ENCODE measurements at places on chromosomes 2 and 18.

DNA sequence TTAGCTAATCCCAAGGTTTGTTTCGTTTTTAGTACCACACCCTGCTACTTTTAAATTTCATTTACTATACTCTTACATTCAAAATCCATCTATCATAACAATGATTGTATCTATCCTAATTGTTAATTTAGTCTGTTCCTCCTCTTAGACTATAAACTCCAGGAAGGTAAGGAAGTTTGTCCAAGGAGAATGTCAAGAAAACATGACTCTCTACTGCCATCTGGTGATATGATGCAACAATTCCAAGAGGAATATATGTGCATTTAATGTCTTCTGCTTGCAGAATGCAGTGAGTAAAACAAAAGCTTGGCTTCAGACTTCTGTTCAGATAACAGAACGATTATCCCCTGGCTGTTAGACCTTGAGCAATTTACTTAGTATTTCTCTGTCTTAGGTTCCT lies 1267.1 kb downstream of the LRP1B start:
- no peak for DNase-seq

DNA sequence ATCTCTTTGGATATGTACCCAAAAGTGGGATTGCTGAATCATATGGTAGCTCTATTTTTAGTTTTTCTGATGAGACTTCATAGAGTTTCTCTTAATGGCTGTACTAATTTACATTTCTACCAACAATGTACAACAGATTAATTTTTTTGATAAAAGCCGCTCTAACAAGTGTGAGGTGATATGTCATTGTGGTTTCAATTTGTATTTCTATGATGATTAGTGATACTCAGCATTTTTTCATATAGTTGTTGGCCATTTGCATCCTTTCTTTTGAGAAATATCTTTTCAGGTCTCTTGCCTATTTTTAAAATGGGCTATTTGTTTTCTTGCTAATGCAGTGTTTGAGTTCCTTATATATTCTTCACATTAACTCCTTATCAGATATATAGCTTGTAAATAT lies 4.3 kb downstream of the IL18RAP start:
- DNase-seq = no peak

DNA sequence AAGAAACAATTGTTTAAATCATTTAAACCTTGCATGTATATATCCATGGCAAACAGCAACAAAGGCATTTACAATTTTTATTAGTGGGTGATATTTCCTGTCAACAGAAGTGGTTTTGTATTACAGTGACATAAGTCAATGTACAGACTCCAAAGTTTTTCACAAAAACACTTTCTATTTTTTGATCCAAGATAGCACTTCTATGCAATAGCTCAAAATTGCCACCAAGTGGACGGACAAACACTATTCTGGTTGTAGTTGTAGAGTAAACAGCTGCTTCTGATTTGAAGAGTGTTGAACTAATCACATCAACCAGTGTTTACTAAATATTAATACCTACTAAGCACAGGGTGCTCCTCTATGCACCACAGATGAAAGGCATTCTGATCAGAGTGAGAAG lies 421.4 kb downstream of the NCKAP5 start:
- no peak for DNase-seq

GRCh38 chr2:56260415-56260814 lies 76.6 kb downstream of the CCDC85A start:
- DNase-seq = no peak

- no peak for DNase-seq
Observed at GRCh38 chr2:218010140-218010983, 7.6 kb upstream of the TNS1 start.

- DNase-seq = no peak
Observed at GRCh38 chr2:174529916-174530315, 43.1 kb upstream of the GPR155 start.

- no peak for DNase-seq
Observed at GRCh38 chr18:7084080-7085065, 33.2 kb downstream of the LAMA1 start.

- DNase-seq = no peak
Observed at GRCh38 chr2:20557635-20558034, 93.3 kb downstream of the HS1BP3 start.

- no peak for DNase-seq
Observed at GRCh38 chr2:30270166-30270565, 38.8 kb downstream of the LBH start.

DNA sequence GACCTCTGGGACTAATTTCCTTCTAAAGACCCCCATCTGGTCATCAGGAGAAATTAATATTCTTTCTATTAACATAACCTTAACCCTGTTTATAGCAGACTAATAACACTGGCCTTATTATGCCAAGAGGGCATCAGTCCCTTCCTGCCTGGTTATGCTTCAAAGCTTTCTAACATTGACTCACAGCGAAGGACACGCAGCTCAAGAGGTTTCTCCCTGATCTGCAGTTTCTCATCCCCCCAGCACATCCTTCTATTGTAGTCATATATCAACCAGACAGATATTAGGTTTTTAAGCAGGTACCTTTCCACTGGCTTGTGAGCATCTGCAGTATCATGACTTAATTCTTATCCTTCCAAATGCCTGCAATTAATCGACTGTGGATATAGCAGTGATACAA lies 100.0 kb upstream of the CXCR4 start:
- no peak for DNase-seq

GRCh38 chr2:6657855-6658254 lies 207.9 kb downstream of the CMPK2 start:
- DNase-seq = no peak

- no peak for DNase-seq
Observed at GRCh38 chr2:134689315-134689714, 29.5 kb downstream of the TMEM163 start.

DNA sequence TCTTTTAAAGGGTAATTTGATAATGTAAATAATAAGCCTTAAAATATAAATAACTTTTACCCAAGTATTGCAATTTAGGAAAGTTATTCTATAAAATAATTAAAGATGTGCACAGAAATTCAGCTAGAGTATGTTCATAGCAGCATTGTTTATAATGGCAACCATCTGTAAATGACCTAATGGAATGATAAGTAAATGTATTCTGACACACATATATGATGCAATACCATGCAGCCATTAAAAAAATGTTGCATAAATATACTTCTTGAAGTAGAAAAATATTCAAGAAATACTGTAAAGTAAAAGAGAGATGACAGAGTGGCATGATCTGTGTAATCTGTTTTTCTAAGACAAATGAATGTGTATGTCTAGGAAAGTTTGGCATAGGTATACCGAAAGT lies 545.7 kb downstream of the ZEB2 start:
- DNase-seq = no peak

GRCh38 chr2:72037261-72037666 lies 110.4 kb downstream of the CYP26B1 start:
- no peak for DNase-seq

DNA sequence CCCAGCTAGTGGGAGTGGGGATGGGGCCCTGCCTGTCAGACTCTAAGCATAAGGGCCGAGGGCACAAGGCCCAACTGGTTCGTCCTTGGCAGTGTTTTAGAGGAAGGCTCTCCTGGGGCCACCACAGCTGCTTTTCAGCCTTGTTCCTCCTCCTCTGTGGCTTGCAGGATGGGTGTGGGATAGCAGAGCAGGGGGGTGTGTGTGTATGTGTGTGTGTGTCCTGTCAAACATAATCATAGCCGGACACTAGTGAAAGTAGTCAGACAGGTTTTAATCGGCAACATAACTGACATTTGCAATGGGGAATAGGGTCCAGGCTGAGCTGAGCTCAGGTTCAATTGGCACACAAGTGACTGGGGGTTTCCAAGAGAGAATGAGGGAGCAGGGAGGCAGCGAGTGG lies 114.2 kb downstream of the SEPTIN10 start:
- DNase-seq = no peak

DNA sequence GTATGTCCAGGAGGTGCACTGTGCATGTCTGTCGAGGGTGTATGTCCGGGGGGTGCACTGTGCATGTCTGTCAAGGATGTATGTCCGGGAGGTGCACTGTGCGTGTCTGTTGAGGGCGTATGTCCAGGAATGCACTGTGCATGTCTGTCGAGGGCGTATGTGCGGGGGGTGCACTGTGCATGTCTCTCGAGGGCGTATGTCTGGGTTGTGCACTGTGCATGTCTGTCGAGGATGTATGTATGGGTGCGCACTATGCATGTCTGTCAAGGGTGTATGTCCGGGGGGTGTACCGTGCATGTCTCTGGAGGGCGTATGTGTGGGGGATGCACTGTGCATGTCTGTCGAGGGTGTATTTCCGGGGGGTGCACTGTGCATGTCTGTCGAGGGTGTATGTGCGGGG lies 249.3 kb upstream of the MYT1L start:
- no peak for DNase-seq

GRCh38 chr2:119862127-119862889 lies 102.6 kb downstream of the PTPN4 start:
- no peak for DNase-seq

GRCh38 chr18:51190000-51190399 lies 7.5 kb downstream of the MEX3C start:
- no peak for DNase-seq

- no peak for DNase-seq
Observed at GRCh38 chr2:16187482-16187817, 247.1 kb downstream of the MYCN start.

DNA sequence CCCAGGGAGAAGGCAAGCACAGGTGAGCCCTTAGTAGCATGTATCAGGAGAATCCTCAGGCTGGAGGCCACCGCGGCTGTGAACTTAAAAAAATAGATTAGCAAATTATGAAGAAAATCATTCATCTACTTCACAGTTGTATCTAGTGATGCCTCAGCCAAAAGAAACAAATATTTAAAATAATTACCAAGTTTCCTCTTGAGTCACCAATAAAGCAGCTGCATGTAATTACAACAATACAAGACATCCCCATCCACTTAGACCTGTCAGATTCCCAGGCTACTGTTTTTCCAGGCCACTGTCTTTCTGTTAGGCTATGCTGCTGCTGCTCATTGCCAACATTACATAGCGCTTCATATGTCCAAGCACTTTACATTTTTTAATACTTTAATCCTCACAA lies 54.6 kb upstream of the PHLPP1 start:
- DNase-seq = no peak

DNA sequence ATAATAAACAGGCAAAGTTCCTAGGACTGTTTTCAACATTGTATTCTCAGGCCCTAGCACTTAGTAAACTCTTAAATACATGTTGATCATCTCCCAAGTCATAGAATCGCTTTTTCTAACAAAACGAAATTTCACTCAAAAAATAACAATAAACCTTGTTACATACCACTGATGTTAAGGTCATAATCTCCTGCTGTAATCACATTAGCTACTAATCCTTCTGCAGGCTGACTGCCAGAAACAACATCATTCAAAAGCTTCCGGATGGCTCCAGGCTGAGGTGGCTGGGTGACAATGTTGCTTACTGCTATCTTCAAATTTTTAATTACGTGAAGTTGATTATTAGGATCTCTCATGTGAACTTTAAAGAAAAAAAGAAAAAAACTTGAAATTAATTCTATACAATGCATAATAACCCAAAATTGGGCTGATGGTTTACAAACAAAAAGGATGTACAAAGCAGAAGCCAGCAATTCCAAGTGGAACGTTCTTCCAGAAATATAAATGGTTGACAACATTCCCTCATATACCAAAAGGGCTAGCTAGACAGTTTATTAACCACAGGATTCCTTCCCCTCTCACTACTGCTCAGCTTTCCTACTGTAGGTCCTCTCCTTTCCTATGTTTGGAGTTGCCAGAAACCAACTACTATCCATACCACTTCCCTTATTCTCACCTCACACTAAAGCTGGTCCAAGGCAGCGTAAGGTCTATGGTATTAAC lies 11.6 kb downstream of the TRAPPC8 start:
- DNase-seq = no peak

- no peak for DNase-seq
Observed at GRCh38 chr18:36752929-36753865, 75.6 kb downstream of the TPGS2 start.

DNA sequence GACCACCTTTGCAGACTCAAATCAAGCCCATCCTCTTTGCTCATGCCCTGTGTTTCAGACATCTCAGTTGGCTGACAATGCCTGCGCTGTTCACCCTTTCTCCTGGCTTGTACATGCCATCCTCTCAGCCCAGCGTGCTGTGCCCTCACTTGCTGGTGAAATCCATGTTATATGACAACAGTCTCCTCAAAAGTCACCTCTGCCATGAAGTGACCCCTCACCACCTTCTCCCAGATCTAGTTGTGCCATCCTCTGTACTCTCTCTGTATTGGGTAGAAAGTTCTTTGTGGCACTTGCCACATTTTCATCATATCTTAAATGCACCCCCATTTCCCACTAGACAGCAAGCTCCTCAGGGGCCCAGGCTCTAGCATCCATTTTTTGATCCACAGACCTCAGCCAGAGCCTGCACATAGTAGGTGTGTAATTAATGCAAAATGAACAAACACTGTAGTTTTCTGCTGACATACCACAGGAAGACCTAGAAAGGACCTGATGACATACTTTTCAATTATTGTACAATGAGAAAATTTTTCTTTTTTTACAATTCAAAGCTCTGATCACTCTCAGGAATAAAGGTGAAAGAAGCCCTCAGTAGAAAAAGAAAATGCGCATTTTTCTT lies 22.8 kb downstream of the ZEB2 start:
- no peak for DNase-seq

DNA sequence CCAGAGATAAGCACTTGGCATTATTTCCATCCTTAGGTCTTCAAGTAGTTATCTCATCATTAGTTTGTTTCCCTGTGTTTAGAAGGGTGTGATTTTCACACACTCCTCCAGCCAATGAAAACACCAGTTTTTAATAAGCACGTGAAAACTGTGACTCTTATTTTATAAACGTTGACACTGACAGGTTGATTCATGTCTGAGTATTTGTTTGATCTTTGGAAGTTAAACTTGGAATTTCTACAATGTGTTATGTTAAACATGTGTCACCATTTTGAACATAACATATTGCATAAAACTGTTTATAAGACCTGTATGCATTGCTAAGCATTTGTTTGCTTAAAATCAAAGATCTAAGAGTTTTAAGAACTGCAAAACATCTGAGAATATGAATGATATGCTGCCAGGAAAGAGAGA lies 27.6 kb downstream of the SLC40A1 start:
- DNase-seq = no peak

GRCh38 chr18:8844721-8845148 lies 139.4 kb downstream of the MTCL1 start:
- no peak for DNase-seq

DNA sequence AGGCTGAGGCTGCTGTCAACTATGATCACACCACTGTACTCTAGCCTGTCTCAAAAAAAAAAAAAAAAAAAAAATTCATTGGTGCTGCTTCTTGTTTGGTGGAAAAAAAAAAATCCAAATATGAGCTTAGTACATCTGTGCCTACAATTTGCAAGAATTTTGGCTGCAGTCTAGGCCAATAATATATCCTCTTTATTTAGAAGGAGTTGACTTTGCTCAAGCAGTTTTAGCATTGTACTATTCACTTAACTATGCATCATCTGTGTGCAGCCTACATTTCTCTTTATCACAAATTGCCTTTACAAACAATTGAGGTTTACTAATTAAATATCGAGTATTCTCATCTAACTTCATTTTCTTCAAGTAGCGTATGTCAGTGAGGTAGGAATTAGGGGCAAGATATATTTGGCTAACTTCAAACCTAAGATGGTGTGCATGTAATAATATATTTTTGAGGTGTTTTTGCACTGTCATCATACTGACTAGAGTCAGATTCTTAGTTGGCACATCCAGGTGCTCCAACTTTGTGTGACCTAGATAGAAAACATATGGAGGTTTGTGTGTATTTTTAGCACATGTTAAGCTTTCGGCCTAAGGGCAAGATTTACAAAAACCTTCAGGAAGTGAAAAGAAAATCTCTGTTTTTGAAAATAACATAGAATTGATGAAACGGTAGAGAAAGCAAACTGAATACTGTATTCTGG lies 51.8 kb downstream of the PMS1 start:
- DNase-seq = no peak
